CD4-positive, alpha-beta T cell (primary cell): ENCODE measurements at places on chromosomes 12 and 14. TPM values are rescaled to one million over a fixed set of nuclear protein-coding genes. Genes with fewer than 3 reads are reported as not detected.
A peak's percentile ranks its signal among the peaks of the same experiment; 100 is the strongest.

DNA sequence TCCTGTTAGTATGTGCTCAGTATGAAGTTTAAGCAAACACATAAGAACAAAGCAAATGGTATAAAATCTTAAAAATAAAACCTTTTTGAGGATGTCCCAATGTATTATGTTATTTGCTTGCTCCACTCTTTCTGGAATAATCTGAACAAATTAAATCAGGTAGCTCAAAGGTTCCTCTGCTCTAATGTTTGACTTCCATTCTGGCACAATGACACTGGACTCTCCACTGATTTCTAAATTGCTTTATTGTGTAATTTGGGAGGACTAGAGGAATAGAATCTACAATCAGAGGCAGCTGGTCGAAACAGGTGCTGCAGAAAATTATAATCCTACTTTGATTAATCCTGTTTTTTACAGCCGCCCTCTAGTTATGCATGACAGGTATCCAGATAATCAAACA is 523.7 kb upstream of the FOXG1 start:
- H3K36me3 ChIP-seq = no peaks in the 10 kb centered on the region
- no peak overlapping the region for H3K4me3 ChIP-seq
- H3K27ac ChIP-seq = no peak overlapping the region
- H3K4me1 ChIP-seq = no peaks in the 10 kb centered on the region
- no peaks in the 10 kb centered on the region for H3K27me3 ChIP-seq

DNA sequence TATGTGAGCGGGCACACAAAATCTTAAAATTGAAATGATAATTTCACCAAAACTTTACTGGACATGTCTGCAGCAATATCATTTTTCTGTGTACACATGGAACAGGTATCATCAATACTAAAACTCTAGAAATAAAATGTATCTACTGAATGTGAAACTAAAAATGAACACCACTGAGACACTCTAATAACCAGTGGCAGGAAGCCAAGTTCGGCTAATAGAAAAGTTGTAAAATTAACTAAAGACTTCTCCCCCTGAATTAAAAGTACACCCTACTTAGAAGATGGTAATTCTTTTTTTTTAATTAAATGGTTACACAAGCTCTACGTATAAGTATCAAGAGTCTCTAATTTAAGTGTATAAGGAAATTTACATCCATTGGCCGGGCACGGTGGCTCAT is 227.2 kb downstream of the MED13L start:
- no peaks in the 10 kb centered on the region for H3K36me3 ChIP-seq
- H3K27ac ChIP-seq = no peak overlapping the region
- no peak for DNase-seq

DNA sequence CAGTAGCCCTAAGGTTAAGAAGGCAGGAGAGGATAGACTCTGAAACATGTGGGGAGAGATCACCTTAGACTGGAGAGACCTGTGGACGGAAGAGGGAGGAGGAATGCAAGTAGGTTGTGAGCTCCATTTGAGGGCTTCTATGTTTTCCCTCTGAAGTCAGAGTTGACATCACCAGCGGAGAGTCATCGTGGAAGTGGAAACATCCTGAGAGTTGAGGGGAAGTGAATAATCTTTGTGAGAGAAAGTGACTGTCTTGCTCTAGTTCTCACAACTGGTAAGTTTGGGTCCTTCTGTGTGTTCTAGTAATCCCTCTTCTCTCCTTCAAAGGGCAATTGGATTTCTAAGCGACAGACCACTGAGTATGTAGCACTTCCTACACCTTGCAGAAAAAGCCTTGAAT is 103.6 kb upstream of the CCND2 start:
- DNase-seq = no peak
- H3K27ac ChIP-seq = no peak overlapping the region
- H3K27me3 ChIP-seq = no peaks in the 10 kb centered on the region
- H3K36me3 ChIP-seq = no peaks in the 10 kb centered on the region
- peaks cover 5% of the 10 kb centered on the region for H3K4me1 ChIP-seq
- no peak overlapping the region for H3K4me3 ChIP-seq

GRCh38 chr14:85584481-85584880 is 54.5 kb downstream of the FLRT2 start:
- no peak overlapping the region for H3K4me3 ChIP-seq
- no peaks in the 10 kb centered on the region for H3K4me1 ChIP-seq
- no peak for DNase-seq
- no peaks in the 10 kb centered on the region for H3K27me3 ChIP-seq

DNA sequence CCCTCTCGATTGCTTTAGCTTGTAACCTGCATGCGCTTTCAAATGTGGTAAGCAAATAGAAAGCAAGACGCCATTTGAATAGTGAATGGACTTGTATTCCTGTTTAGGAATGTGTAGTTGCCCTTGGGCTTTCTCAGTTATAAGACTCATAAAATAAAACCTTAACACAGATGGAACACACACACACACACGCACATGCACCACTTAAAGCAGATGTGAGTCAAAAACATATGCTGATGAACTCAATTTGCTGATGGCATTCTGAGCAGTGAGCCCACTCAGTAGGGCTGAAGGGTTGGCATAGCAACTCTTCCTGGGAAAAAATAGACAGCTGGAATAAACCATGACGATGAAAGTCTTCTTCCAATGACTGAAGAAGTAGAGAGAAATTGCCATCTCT is 360.5 kb downstream of the APAF1 start:
- H3K4me3 ChIP-seq = no peak overlapping the region
- DNase-seq = no peak
- H3K27me3 ChIP-seq = no peaks in the 10 kb centered on the region
- H3K4me1 ChIP-seq = no peaks in the 10 kb centered on the region

GPR135 gene
- 0.81 TPM for total RNA-seq

DNA sequence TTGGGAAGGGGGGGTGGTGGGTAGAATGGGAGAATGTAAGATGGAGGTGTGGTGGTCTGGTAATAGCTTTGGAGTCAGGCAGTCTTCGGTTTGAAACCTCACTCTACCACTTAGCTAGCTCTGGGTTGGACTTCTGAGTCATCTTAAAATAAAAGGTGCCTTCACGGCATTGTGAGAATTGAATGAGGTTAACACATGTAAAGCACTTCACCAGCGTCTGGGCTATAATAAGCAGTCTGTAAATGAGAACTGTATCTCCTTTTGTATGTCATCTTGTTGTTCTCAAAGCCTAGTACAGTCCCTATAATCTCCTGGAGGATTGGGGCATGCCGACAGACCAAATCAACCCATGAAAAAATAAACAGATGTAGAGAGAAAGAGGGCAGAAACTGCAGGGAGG is 11.2 kb downstream of the C2CD5 start:
- H3K27ac ChIP-seq = no peak overlapping the region
- H3K27me3 ChIP-seq = no peaks in the 10 kb centered on the region
- H3K4me1 ChIP-seq = peaks cover 3% of the 10 kb centered on the region
- H3K36me3 ChIP-seq = peaks cover 27% of the 10 kb centered on the region
- no peak for DNase-seq

GRCh38 chr14:103329401-103330347 is 4.4 kb upstream of the EIF5 start:
- peaks cover 7% of the 10 kb centered on the region for H3K4me1 ChIP-seq
- no peak overlapping the region for H3K27ac ChIP-seq
- H3K4me3 ChIP-seq = no peak overlapping the region
- no peak for DNase-seq

DNA sequence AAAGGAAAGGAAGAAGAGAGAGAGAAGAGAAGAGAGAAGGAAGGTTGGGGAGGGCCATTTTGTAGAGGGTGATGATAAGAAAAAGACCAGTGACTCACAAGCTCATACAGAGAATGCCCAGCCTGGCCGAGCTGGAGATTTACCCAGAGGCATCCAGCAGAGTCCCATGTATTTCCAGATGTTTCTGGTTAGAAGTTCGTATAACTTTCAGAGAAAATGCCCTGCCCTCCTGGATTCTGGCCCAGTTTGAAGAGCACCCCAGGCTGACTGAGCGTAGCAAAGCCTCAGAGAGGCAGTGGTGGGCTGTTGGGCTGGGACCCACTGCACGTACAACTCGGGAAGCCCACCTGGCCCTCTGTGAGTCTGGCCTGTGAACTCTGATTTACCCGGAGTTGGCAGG is 221.8 kb downstream of the SLC41A2 start:
- H3K36me3 ChIP-seq = no peaks in the 10 kb centered on the region
- H3K27me3 ChIP-seq = no peaks in the 10 kb centered on the region
- H3K27ac ChIP-seq = no peak overlapping the region

GPR137C gene
- total RNA-seq = 0.19 TPM

DNA sequence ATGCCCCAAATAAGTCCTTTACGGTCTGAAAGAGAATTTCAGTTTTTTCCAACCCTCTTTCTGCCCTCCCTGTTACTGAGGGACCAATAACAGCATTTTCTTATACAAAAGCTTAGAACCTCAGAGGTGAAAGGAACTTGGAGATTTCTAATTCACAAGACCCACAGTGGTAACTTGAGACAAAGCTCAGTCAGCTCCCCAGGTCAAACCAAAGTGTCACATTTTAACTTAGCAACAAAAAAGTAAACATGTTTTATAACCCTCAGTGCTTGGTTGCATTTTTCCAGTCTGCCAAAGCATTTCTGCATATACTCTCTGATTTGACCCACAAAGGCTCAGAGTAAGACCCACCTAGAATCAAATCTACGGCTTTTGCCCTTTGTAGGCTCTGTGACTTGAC is 415.2 kb downstream of the VRK1 start:
- DNase-seq = no peak
- H3K27me3 ChIP-seq = peaks cover 3% of the 10 kb centered on the region
- no peak overlapping the region for H3K4me3 ChIP-seq
- H3K4me1 ChIP-seq = no peaks in the 10 kb centered on the region

DNA sequence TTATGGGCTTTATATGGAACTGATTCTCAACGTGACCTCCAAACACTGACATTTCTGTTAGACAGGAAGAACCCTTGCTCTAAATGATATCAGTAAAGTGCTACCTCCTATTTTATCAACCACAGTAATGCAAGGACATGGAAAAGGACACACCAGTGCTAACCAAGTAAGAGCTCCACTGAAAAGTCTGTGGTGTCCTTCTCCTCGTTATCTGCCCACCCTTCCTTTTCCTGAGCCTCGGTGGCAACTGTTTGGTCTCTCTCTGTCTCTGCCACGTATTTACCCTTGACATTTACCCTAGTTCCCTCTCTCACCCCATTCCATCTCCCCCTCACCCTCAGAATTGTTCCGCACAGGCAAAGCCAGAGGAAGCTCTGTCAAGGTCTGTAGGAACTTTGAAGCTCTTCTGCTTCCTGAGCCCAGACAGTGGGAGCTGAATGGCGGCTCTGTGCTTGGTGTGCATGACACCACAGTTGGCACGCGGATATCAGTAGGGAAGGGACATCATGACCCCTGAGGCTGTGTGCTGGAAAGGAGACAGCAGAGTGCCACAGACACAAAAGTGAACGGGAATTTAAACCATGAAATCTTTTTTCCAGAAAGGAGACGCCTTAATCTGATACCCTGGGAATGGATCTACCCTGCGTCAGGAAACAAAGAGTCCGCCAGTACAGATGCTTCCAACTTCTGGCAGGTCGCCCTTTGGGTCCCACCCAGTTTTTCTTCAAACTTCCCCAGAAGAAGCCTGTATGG is 50.8 kb downstream of the NTN4 start:
- no peaks in the 10 kb centered on the region for H3K36me3 ChIP-seq
- H3K27me3 ChIP-seq = no peaks in the 10 kb centered on the region
- no peaks in the 10 kb centered on the region for H3K4me1 ChIP-seq
- no peak overlapping the region for H3K27ac ChIP-seq
- H3K4me3 ChIP-seq = no peak overlapping the region
- no peak for DNase-seq

- no peak overlapping the region for H3K27ac ChIP-seq
- H3K36me3 ChIP-seq = no peaks in the 10 kb centered on the region
- no peak overlapping the region for H3K4me3 ChIP-seq
- H3K4me1 ChIP-seq = no peaks in the 10 kb centered on the region
- peaks cover 5% of the 10 kb centered on the region for H3K27me3 ChIP-seq
- no peak for DNase-seq
Measured at GRCh38 chr12:71397433-71397954, 42.1 kb upstream of the LGR5 start.

HOXC9 gene
- not detected for total RNA-seq

COPS7A gene
- total RNA-seq = 9.6 TPM

SERPINA1 gene
- 4.7 TPM for total RNA-seq

DNA sequence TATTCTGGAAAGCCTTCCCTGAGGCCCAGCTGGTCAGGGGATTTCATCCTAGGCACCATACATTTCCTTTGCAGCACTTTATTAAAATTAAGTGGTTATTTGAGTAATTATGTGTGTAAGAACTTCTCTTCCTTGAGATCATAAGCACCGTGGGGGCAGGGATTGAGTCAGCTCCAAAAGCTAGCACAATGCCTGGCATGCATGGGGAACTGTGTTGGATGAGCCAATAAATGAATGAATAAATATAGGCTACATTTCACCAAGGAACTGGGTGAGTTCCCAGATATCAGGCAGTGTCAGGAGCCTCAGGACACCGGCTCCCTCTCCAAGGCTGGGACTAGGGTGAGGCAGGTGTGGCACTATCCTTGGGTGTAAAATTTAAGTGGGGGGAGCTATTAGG is 82.8 kb upstream of the FBXO21 start:
- no peak overlapping the region for H3K4me3 ChIP-seq
- peaks cover 9% of the 10 kb centered on the region for H3K27me3 ChIP-seq
- H3K36me3 ChIP-seq = no peaks in the 10 kb centered on the region
- no peak overlapping the region for H3K27ac ChIP-seq

FOXM1 gene
- total RNA-seq = 0.59 TPM

GRCh38 chr14:92924247-92924646 is 1.3 kb downstream of the CHGA start:
- no peak overlapping the region for H3K4me3 ChIP-seq
- H3K27ac ChIP-seq = no peak overlapping the region
- peaks cover 6% of the 10 kb centered on the region for H3K4me1 ChIP-seq
- no peaks in the 10 kb centered on the region for H3K36me3 ChIP-seq

DNA sequence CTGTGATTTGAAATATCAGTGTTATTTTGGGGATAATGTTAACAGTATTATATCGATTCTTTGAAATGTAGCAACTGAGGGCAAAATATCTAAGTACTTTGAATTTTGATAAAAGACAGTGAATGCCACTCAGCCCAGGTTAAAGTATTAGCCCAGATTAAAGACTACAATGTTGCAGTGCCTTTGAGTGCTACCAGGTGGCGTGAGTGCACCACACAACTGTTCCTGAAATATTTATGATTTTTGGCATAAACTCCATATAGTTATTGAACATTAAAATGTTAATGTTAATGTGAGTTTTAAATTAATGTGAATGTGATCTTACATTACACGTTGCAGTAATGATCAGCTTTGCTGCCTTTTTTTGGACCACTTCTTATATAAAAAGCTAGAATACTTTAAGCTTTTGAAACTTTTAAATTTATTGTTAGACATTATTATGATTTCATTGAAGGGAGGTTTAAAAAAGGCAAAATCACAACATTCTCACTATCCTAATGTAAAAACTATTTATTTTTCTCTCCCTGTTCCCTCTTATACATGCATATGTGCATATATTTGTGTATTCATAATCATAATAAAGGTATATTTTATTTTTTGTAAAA is 22.5 kb downstream of the MRPS35 start:
- no peak overlapping the region for H3K4me3 ChIP-seq
- peaks cover 50% of the 10 kb centered on the region for H3K36me3 ChIP-seq
- H3K4me1 ChIP-seq = no peaks in the 10 kb centered on the region
- DNase-seq = peak; percentile 50

GRCh38 chr12:52555577-52555976 is 2.6 kb upstream of the KRT71 start:
- H3K4me1 ChIP-seq = peaks cover 5% of the 10 kb centered on the region
- H3K27me3 ChIP-seq = no peaks in the 10 kb centered on the region
- no peak overlapping the region for H3K27ac ChIP-seq
- no peak for DNase-seq
- H3K36me3 ChIP-seq = no peaks in the 10 kb centered on the region
- H3K4me3 ChIP-seq = no peak overlapping the region
